ENCODE measurements at places on chromosomes 13 and 19.

DNA sequence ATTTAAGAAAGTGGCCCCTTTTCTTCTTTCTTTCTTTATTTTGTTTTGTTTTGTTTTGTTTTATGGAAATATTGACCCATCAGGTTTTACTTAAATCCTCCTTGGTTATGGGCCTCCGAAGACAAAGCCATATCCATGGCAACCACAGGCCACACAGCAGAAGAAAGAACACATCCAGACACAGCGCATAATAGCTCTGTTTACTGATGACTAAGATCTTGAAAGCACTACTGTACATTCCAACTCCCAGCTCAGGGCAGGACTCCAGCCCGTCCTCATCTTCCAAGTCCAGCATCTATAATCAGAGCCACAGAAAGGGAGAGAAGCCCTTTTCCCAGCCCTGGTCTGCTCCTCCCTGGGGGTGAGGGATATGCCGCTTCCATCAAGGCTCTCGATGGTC, 84.3 kb downstream of the NUFIP1 start:
- no peak for DNase-seq

GRCh38 chr19:5086725-5087439, 118.0 kb downstream of the KDM4B start:
- no peak for DNase-seq

GRCh38 chr13:92251671-92252210, 853.3 kb downstream of the GPC5 start:
- DNase-seq: no peak

GRCh38 chr13:67520886-67521285, 290.8 kb upstream of the PCDH9 start:
- no peak for DNase-seq

DNA sequence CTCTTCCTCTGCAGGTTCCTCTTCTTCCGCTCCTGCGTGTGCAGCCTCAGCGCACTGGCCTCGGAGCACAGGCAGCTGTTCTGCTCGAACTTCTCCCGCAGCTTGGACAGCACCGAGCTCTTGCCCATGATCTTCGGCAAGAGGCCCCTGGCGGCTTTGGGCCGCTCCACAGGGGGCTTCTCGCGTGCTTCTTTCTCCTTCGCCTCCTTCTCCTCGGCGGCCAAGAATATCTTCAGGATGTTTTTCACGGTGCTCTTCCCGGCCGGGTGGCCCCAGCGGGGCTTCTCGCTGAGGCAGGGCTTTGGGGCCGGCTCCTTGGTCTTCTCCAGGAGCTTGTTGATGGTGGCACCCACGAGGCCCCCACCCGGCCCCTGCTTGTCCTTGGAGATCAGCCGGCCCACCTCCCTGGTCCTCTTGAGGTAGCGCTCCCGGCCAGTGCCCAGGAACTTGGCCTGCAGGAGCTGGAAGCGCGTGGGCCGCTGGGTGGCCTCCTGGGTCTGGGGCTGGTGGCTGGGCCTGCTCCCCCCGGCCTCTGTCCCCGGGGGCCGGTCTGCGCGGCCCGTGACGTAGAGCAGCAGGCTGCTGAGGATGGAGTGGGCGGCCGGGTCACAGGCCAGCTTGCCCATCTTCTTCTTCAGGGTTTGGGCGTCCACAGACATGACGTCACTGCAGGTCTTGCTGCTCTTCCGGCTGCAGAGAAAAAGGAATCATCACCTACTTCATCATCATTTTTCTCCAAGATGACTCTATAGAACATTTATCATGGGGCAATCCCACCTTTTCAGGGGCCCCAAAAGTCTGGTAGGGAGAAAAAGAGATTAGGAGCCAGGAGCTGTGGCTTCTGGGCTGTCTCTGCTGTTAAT, 43.8 kb upstream of the GRTP1 start:
- DNase-seq: no peak

DNA sequence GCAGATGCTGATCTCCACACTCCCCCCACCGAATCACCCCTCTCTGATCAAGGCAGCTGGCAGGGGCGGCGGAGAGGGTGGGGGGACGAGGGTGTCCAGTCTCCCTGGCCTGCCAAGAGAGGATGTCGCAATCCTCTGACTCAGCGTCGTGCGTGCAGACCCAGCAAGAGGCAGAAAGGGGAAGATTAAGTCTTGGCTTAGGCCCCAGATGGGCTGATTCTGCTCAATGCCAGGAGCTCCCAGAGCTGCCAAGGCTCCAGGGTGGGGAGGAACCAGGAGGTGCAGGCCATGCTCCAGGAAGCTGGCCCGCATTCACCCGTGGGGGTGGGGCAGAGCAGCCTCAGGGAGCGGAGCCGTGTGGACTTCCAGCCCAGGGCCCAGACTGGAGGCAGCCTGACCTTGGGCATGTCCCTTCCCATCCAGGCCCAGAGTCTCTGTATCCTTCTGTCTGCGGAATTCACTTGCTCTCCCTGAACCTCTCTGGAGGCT, 6.6 kb upstream of the BCL3 start:
- no peak for DNase-seq

DNA sequence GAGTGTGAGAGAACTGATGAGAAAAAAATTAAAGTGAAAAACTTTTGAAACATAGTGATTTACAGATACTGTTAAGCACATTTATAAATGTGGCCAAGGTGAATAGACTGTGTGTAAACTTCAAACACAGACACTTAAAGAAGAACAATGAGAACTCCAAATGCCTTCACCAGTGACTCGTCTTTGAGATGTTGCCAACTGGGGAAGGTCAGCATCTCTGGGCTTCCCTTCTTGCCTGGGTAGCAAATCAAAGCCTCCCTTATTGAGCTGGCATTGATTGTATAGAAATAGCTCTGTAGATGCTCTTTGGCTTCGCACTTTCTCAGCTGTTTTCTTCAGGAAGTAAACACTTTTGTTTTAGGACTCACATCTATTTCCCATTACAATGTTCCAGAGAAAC, 177.3 kb upstream of the SGCG start:
- DNase-seq: no peak

DNA sequence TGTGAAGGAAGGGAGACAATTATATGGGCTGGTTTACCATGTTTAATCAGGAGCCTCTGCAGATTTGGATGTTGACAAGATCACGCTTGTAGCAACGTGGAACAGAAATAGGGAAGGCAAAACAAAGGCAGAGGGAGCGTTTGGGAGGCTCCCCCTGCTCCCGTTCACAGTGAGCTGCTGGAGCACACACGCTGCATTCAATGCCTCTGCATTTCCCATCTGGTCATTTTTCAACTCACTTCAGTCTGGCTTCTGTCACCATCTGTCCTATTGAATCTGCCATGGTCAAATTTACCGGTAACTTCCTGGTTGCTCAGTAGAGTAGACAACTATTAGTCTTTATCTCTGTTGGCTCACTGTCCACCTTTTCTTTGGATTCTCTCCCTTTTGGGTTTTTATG, 91.0 kb downstream of the NHLRC3 start:
- no peak for DNase-seq
